Stimulated activated CD8-positive, alpha-beta memory T cell treated with anti-CD3 and anti-CD28 coated beads, Interleukin-2, amount 100 ng/mL, for 1 hour (primary cell): ENCODE measurements at places on chromosomes 16 and 17.

- DNase-seq, result no peak
Observed at GRCh38 chr16:6216836-6217235, 1115.8 kb upstream of the RBFOX1 start.

- DNase-seq, result peak; percentile 62
Observed at GRCh38 chr17:58692239-58693055, at the start of gene RAD51C. Gene RAD51C, plus strand, starts transcription at chr17:58692602. Its CDS starts 42 bp downstream, at chr17:58692644.

GRCh38 chr17:57046749-57047148, 38.3 kb upstream of the AKAP1 start:
- DNase-seq, result no peak

DNA sequence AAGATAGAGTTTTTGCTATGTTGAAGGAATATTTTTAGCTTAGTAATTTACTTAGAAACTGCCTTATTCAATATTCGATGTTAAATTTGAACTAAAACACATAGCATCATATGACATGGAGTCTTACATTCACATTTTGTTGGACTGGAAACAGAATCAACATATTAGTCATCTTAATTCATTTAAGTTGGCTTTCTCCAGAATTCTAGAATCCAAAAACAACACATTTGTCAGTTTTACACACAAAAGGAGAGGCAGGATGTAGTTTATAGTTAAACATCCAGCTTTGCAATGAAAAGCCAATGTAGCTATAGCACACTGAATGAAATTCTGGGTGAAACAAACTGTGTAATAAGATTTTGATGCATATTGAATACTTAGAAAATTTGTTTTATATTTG, 43.3 kb downstream of the WWOX start:
- no peak for DNase-seq

DNA sequence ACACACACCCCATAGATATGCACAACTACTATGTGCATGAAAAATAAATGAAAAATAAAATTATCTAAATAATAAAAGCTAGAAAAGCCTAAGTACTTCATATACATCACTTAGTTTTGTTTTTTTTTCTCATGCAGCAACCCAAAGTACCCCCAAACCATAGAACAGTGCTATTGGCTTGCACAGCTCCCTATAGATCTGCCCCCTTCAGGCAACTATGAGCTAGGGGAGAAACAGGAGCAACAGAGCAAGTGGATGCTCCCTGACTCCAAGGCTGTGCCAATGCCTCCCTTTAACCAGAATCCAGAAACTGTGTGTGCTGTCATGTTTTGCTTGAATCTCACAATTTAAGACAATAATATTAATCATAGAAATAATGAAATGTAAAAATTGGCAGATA, 605.5 kb downstream of the TOX3 start:
- no peak for DNase-seq

DNA sequence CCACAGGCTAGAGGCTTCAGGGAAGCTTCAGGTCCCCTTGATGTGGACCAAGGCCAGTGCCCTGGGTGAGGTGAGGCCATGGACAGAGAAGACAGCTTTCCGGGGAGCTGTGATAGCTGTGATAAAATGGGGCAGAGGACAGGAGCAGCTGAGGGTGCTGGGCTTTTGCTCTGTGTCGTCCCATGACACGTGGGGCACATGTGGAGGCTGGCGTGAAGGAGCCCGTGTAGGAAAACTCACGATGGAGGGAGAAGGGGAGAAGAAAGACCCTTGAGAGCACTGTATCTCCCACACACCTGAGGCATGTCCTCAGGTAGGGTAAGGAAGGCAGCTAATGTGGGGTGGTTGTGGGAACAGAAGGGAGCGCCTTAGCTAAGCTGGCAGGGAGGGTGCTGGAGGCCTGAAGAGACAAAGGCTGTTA, 21.3 kb downstream of the B9D1 start:
- DNase-seq, result no peak

DNA sequence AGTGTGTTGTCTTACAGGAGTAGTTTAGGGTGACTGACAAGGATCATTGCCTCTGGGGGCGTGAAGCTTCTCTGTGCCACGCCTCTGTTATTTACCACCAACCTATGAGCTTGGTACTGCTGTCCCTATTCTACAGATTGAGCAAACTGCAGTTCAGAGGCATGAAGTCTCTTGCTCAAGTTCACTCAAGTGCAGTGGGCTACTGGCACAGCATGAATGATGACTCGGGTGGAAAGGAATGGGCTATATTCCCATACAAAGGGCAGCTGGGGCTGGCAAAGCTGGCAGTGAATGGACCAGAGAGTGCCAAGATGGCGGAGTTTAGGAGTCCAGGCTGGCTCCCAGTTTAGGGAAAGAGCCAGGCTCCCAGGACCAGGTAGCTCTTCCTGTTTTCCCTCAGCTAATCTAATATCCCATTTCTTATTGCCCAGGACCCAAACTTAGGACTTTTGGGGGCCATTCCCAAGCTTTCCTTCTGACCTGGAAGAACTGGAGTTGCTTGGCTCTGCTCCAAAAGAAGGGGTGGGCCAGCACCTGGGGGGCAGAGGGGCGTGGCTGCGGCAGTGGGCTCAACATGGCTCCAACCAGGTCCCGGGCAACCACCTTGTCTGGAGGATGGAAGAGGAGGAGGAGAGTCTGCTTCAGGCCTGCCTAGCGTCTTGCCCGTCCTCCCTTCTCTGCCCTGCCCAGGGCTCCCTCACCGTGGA, 12.9 kb downstream of the PLK1 start:
- no peak for DNase-seq

- DNase-seq, result no peak
Observed at GRCh38 chr17:82920150-82920549, 80.3 kb upstream of the ZNF750 start.

DNA sequence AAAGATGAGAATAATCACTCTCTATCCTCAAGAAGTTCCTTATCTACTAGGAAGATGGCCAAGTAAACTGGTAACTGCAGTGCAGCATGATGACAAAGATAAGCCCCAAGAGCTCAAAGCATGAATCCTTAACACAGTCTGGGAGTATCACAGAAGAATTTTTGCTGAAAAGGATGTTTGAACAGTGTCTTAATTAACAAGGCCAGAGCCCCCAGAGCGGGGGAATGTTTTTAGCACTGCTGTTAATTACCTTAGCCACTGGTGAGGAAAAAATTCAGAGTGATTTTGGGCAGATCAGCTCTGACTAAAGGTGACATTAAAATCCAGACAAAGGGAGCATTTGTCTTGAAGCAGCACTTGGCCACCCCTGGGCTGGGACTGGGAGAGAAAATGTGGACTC, 30.1 kb downstream of the ADAMTS18 start:
- DNase-seq, result no peak

GRCh38 chr16:48125888-48126287, 29.9 kb downstream of the ABCC12 start:
- no peak for DNase-seq

DNA sequence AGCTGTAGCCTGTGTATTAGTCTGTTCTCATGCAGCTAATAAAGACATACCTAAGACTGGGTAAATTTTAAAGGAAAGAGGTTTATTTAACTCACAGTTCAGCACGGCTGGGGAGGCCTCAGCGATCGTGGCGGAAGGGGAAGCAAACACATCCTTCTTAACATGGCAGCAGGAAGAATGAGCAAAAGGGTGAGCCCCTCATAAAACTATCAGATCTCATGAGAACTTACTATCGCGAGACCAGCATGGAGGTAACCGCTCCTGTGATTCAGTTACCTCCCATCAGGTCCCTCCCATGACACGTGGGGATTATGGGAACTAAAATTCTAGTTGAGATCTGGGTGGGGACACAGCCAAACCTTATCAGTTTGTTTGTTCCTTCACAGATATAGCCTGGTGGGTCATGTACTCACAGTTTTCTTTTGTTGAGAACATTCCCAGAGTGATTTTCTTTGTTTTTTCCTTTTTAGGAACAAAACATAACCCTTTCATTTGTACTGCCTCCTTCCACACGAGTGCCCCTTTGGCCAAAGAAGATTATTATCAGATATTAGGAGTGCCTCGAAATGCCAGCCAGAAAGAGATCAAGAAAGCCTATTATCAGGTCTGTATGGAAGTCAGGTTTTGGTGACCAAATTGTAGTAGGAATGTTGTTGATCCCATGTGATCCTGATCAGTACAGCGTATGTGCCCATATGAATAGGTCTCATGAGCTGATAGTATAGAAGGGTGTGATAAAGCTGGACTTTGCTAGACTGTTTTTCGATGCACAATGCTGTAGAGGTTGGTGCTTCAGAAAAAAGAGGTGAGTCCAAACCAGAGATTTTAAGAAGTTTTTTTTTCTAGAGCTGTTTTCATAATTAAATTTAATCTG, 8.5 kb downstream of the DNAJA3 start:
- no peak for DNase-seq

- DNase-seq, result no peak
Observed at GRCh38 chr16:46549477-46549876, 71.7 kb downstream of the SHCBP1 start.

DNA sequence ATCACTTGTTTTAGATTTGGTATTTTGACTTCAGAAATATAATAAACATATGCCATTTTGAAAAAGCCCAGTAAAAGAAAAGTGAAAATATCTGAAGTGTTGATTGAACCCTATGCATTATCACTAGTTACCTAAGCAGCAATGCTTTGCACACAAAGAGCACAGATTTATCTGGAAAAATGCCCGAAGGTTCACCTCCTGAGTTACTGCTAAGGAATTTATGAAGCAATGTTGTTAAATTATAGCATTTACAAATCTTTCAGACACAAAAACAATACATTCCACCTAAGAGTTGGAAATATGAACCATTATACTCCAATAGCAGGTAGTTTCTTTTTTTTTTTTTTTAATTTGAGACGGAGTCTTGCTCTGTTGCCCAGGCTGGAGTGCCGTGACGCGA, 38.9 kb upstream of the GHDC start:
- DNase-seq, result no peak

- no peak for DNase-seq
Observed at GRCh38 chr16:30521873-30522641, 4.3 kb downstream of the ZNF768 start.

- no peak for DNase-seq
Observed at GRCh38 chr17:49962599-49963308, 6.2 kb upstream of the DLX4 start.

DNA sequence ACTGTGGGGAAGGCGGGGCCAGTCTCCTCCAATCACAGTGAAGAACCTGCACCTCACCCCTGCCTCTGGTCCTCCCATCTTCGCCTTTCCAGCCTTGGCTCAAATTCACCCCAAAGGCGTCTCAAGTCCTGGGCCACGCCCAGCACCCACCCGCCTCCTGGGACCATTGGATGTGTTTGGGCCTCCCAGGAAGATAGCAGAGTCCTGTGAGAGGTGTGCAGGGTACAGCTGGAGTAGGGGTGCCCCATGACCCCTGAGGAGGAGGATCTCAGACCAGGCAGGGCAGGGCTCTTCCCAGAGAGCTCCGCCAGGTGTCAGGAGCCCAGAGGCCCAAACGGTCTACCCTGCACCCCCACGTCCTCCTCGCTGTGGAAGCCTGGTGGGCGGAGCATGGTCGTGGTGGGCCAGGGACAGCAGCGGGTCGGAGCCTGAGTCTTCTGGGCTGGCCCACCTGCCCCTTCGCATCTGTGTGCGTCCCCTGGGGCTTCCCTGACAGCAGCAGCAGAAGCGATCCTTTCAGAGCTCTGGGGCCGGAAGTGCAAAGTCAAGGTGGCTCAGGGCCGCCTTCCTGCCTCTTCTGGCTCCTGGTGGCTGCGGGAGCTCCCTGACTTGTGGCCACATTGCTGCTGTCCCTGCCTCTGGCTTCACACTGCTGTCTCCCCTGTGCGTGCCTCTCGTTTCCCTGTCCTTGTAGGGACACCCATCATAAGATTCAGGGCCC, 34.9 kb upstream of the ZNF469 start:
- DNase-seq, result no peak

DNA sequence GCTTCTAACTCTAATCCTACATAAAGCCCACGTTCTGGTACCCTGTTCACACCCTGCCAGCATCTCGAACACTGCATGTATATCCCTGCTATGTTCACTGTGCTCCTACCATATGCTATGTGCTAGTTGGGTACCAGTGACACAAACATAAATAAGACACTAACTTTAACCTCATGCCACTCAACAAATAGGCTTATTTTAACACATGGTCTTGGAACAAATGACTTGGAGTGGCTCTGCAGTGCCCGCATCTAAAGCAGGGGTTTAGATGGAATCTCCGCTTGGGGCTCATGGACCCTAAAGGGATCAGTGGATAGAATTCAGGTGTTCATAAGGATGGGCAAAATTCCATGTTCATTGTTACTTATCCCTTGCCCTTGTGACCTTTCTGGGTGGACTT, 175.7 kb upstream of the ZKSCAN2 start:
- DNase-seq, result no peak

DNA sequence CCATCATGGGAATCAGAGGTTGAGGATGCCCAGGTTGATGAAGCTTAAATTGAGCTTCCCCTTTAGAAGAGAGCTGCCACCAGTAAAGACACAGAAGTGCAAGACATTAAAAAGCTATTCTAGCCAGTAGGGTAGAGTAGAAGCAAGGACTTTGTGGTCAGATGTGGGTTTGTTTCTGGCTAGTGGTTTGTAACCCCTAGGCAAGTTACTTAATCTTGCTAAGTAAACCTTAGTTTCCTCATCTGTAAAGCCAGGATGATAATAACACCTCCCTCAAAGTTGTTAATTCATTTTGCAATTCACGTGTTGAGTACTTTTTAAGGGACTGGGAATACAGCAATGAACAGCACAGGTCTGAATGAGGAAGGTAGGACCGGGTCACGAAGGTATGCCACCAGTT, 3.6 kb downstream of the SNTB2 start:
- DNase-seq, result no peak

GRCh38 chr16:88599092-88599733, 29.0 kb downstream of the ZC3H18 start:
- no peak for DNase-seq

- DNase-seq, result no peak
Observed at GRCh38 chr17:66580184-66580955, 254.5 kb upstream of the CACNG5 start.

DNA sequence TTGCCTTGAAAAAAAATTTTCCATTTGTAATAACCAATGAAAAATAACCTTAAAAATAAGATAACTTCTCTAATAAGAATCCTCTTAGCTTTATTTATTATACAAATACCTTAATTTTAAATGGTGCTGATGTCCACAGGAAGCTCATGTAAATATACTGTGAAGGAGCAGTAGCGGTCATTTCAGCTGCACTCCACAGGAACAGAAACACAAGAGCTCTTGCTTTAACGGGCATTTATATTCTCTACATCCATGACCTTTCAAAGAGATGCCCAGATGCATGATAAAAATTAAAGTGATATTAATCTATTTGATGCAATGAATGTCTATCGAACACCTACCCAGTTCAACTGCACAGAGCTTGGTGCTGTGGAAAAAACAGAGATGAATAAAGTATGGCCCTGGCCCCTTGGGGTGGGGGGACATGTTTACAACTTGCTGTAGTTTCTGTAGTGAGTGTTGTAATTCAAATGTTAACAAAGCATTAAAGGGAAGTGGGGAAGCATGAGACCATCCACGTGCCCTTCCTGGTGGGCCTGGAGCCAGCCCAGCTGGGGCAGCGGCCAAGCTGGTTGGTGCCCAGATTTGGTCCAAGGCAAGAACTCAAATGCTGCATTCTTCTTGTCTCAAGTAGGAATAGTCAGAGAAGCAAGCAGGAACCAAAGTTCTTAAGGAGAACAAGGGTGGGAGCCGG, 47.9 kb downstream of the IQCK start:
- no peak for DNase-seq
